A549 (cell line): ENCODE measurements at places on chromosomes 16 and 17.
A peak's percentile ranks its signal among the peaks of the same experiment; 100 is the strongest.

GRCh38 chr17:17626151-17626805 lies 34.8 kb upstream of the PEMT start:
- no peak for DNase-seq

DNA sequence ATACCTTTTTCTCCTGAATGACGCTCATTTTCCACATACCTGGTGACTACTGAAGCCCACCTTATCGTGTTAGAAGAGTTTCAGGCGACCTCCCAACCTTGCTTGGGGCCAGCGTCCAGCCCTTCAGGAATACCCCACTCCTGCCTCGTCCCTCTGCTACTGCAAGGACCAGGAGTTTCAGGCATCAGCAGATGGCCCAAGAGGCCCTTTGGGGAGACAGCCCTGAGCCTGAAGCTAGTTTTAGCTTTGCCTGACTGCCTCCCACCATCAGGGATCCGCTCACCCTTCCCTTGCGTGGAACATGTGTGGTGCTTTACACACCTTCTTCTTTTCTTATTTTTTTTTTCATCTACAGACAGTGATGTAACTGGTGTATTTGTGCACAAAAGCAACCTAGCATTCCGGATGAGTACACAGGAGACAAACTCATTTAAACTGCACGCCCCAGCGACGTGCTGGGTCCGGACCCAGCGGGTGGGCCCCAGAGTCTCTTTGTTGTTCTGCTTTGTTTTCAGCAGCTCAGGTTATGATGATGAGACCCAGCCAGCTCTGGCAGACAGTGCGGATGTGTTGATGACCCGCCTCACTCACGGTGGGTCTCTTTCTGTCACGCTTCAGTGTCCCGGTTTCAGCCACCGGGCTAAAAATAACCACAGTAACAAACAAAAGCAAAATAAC lies 242.4 kb downstream of the C16orf95 start:
- DNase-seq = no peak

- no peak for DNase-seq
Observed at GRCh38 chr16:86199182-86199581, 300.2 kb downstream of the IRF8 start.

- DNase-seq = no peak
Observed at GRCh38 chr16:1094124-1094479, 1.9 kb downstream of the C1QTNF8 start.

GRCh38 chr17:76071531-76072147 lies 678 bp downstream of the SRP68 start:
- DNase-seq = no peak

DNA sequence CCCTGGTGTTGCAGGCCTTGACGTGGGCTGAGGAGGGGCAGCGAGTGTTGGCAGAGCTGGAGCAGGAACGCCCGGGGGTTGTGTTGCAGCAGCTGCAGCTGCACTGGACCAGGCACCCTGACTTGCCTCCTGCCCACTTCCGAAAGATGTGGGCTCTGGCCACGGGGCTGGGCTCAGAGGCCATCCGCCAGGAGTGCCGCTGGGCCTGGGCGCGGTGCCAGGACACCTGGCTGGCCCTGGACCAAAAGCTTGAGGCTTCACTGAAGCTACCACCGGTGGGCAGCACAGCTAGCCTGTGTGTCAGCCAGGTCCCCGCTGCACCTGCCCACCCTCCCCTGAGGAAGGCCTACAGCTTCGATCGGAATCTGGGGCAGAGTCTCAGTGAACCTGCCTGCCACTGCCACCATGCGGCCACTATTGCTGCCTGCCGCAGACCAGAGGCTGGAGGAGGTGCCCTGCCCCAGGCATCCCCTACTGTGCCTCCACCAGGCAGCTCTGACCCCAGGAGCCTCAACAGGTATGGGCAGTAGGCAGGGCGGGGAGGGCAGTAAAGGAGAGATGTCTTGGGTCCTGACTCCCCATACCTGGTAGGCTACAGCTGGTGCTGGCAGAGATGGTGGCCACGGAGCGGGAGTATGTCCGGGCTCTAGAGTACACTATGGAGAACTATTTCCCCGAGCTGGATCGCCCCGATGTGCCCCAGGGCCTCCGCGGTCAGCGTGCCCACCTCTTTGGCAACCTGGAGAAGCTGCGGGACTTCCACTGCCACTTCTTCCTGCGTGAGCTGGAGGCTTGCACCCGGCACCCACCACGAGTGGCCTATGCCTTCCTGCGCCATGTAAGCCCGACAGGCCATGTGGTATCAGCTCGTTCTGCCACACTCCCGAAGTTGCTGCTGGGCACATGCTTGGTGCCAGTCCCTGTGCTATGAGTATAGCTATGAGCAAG lies 5.6 kb downstream of the PLEKHG4 start:
- DNase-seq = peak; percentile 44

- DNase-seq = no peak
Observed at GRCh38 chr16:70421014-70421413, 17.9 kb downstream of the ST3GAL2 start.

DNA sequence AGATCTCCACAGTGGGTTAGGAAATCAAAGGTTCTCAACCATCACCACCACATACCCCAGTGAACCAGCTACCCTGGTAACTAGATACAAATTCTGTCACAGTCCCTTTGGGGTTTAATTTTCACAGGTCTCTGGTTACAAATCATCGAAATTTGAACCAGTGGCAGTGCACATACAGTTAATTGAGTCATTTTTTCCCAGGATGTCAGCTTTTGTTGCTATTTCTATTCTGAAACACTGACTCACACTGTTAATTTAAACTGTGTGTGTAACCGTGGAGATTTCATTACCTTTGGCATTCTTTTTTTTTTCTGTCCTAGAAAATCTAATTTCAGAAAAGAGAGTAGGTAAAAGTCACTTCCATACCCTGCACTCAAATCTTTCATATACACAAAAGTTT lies 511.5 kb downstream of the TOX3 start:
- DNase-seq = no peak

DNA sequence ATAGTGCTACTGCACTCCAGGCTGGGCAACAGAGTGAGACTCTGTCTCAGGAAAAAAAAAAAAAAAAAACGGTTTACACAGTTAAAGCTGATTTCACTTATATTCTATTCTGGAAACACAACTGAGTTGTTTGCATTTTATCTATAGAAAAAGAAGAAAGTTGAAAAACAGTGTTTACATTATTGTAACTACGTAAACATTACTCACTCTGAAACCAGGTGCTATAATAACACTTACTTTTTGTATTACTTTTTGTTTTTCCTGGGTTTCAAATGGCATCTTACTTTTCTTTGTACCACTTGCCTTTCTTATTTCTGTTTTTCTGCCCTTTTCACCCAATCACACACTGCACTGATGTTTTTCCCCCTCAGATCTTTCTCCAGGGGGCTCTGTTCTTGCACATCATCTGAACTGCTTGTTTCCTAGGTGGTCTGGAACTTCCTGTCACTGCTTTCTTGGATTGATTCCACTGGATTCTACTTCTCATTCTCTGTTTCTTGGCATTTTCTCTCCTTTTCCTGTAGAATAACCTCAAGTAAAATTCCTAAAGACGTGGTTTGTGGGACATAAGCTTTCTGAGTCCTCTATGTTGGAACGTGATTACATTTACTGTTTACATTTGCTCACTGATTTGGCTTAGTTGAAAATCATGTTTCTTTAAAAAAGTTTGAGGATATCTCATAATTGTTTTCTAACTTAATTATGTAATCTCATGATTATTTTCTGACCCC lies 142.1 kb downstream of the HS3ST3B1 start:
- no peak for DNase-seq

DNA sequence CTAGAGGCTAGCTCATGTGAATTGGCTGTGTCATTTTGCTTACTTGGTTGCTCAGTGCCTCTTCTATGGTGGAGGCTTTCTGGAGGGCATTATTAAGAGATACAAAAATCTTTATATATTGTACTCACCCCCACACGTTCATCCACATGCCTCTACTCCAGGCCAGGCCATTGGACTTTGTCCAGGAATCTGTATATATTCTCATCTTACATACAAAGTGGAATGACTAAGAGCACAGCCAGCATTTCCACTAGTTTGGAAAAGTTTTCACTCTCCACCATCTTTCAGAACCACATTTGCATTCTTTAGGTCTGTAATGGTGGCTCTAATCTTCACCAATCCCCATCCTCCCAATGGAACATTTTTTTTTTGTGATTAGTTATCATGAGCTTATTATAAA lies 4.8 kb upstream of the GLG1 start:
- DNase-seq = no peak

- no peak for DNase-seq
Observed at GRCh38 chr17:39969375-39969774, 6.6 kb downstream of the GSDMA start.

GRCh38 chr16:75148311-75149195 lies at the start of gene ZFP1:
ZFP1 (plus strand) TSS chr16:75148524; CDS start chr16:75152952, 4,428 bp downstream.
- DNase-seq = peak; percentile 93

DNA sequence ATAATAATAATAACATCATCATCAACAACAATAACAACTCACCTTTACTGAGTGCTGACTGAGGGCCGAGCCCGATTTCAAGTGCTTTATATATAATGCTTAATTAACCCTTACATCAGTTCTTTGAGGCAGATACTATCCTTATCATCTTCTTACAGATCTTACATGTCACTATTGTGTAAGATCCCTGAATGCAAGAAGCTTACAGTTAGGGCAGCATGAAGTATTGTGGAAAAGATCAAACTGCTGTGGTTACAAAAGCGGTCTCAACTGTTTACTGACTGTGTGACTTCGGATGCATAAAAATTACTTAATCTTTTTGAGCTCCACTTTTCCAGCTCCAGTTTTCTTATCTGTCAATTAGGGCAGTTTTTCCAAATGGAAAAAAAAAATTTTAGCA lies 3.3 kb downstream of the VAT1 start:
- DNase-seq = no peak

DNA sequence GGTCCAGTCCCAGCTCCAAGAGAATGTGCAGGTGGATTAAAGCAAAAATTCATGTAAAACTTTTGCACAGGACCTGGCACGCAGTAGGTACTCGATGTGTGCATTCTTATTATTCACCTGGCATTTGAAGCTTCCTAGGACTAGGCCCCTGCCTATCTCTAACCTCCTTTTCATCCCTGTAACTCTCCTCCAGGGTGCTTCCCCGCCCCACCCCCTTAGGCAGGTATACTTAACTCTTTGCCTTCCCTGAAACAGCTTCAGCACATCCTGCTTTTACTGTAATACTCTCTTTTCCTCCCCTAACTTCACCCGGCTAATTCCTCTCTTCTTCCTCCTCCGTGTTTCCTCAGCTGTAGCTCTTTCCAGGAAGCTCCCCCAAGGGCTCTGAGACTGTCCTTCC lies 54.8 kb downstream of the CDK5R1 start:
- DNase-seq = no peak

- DNase-seq = no peak
Observed at GRCh38 chr16:59591480-59591879, 857.4 kb upstream of the GOT2 start.

DNA sequence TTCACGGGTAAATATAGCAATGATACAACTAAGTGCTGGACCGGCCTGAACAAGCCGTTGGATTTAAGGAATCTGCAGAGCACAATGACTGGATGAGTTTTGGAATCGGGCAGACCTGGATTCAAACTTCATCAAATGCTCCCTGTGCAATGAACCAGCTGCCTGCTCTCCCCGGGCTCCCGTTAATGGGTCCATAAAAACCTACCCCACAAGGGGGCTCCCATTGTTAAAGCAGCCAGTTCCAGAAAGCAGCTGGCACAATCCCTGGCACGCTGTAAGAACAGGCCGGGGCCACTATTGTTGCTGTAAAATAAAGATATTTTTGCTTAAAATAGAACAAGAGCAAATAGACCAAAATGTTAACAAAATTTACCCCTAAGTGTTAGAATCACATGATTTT lies 131.9 kb downstream of the C16orf95 start:
- no peak for DNase-seq

GRCh38 chr16:65336160-65336559 lies 214.3 kb upstream of the CDH11 start:
- DNase-seq = no peak

DNA sequence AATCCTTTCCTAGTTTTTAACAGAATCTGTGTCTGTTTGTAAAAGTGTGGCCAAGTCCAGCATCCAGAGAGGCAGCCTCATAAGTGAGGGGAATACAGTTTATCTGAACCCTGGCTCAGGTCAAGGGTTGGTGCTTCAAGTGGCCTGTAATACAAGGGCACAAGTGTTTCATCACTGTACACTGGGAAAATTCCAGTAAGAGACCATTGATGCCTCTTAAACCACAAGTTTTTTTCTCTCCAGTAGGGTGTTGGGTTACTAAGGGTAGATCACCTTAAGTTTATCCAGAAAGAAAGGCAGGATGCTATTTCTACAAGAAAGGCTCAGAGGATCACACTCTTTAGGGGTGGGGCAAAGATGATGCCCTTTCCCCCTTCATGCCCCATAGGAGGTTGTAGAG lies 96.7 kb downstream of the CDYL2 start:
- no peak for DNase-seq

- no peak for DNase-seq
Observed at GRCh38 chr16:24721830-24722238, 7.6 kb upstream of the TNRC6A start.

DNA sequence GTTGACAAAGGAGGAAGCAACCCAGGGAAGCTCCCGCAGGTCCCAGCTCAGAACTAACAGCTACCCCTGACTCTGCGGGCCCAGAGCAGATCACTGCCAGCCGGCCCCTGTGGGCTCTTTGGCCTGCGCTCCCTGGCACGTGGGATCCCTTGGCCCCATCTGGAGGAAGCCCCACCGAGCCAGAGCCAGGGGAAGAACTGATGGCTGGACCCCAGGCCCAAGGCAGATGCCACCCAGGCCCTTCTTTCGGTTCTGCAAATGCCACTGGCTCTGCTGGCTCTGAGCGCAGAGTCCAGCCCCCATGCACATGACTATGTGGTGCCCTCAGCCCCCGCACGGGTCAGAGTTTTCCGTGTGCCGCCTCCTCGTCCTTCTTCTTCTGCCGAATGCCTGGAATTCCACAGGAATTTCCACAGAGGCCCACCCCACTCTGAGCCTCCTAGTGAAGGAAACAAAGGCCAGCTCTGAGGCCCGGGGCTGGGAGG lies 35.8 kb upstream of the SNN start:
- no peak for DNase-seq

GRCh38 chr16:49696414-49697101 lies 159.4 kb downstream of the ZNF423 start:
- DNase-seq = no peak

DNA sequence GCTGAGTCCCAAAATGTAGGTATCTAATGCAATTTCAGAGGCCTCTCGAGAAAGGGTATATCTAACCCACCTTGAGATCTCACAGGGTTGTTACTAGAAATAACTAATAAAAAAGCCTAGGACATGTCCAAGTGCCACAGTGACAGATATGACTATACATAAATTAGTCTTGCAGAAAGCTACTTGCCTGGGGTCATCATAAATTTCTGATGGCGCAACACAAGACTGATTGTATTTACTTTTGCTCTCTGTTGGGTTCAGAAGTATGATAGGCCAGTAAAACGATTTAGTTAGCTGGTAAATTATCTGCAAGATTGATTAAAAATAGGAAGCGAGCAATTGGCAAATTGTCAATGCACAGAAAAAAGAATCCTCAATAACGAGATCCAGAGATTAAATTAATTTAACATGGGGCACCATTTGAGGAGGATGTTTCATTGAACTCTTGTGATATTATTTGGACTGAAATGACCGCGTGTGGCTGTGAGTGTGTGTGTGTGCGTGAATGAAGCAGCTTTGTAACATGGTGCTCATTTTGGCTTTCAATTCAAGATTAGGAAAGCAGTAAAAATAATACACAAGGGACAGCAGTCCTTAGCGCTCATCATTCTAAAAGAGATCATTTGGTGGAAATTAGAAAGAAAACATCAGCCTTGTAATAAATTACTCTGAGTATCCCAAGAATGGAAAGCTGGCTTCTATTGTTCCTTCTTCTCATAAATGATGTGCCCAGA lies 157.4 kb upstream of the ZFHX3 start:
- no peak for DNase-seq
